ENCODE measurements at places on chromosomes 13 and 19.
A peak's percentile ranks its signal among the peaks of the same experiment; 100 is the strongest.

GRCh38 chr13:88643233-88643632, 972.1 kb downstream of the SLITRK5 start:
- DNase-seq: no peak

DNA sequence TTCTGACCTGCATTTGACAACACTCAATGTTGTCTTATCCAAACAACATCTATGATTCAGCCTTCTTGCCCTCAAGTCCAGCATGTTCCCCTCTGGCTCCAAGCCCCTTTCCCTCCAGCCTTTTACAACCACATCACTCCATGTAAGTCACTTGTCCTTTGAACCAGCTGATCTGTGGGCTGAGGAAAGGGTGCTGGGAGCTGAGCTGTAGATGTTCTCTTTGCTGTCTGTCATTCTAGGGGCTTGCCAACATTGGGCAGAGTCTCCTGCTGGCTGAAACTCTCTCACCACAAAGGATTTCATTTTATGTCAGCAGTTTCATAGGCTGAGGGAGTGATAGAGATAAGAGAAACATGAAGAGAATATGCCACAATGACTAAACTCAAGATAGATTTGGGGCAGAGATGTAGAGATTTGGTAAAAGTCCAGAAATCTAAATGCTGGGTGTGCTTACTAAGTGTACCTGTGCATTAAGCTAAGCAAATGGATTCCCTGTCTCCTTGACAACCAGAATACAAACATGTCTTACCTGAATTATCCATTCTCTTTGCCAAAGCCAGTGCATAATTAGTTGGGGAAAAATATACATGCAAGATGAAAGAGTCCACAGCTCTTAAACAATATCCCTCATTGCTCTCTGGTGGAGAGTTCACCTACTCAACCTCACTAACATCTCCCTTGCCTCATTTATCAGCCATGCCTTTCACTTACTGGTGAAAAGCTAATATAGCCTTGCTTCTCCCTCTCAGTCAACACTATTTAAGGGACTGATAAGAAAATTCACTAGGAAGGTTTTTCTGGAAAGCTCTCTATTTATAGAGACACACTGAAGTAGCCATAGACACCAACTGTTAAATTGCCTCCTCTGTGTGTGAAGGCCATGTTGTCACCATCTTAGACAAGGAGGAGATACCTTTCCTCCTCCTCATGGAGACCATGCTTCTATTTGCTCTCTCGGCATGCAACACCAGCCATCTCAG, 175.5 kb upstream of the SERP2 start:
- no peak for DNase-seq

GRCh38 chr13:25059958-25060357, 36.0 kb upstream of the PABPC3 start:
- no peak for DNase-seq

DNA sequence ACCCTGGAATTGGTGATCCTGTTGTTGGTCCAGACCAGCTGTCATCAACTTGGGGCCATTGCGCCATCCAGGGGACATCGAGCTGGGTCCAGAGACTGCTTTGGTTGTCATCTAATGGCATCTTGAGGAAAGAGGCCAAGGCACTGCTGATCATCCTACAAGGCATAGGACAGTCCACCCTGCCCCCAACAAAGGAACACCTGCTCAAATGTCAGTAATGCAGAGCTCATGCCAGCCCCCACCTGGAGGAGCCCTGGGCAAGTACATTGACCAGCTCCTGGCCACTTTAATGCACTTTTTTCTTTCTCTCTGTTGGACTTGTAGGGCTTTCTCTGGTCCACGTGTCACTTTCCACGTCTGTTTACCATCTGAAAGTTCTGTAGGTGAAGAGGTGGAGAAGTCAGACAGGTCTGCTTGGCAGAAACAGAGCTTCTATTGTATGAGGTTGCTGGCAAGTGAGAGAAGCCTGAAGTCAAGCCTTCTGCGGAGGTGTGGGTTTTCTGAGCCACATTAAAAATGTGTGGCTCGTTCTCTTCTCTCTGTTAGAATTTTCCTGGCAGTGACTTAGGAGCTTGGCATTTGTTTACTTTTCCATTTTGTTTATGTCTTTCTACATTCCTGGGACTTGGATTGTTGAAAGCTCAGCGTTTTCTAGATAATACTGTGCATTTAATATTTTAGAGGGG, 124.0 kb upstream of the RNF113B start:
- DNase-seq: peak; percentile 55

DNA sequence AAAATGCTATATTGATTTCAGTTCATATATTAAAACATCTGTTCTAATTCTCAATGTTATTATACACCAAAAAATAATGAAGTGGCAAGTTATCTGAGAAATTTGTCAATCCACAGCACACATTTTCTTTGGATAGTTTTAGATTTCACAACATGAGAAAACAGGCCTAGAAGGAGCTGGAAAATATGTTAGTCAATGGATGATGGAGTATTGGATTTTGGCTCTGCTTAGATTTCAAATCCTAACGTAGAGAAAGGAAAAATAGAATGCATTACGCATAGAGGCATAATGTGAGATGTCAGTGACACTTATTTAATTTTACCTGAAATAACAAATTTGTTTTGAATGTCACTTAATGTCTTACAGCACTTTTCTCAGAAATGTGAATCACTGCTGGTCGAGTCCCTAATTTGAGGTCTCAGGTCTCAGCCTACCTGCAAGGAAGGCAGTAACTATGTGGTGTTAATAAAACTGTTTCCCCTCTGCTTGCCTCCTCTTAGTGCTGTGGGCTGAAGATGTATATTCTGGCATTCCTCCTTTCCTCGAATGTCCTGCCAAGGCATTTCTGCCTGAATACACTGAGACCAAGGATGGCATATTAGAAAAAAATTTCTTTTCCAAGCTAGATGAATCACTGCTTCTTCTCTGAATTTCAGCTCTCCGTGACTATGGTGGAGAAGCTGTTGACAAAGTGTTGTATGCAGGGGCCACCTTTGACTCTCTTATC, 232.4 kb downstream of the POSTN start:
- DNase-seq: peak; percentile 30

GRCh38 chr19:20969898-20970297, 46.8 kb downstream of the ZNF85 start:
- no peak for DNase-seq

All from right hindlimb (tissue), 1 donor.